Ammon's horn (tissue), 1 donor: ENCODE measurements at places on chromosomes 12 and 14.

DNA sequence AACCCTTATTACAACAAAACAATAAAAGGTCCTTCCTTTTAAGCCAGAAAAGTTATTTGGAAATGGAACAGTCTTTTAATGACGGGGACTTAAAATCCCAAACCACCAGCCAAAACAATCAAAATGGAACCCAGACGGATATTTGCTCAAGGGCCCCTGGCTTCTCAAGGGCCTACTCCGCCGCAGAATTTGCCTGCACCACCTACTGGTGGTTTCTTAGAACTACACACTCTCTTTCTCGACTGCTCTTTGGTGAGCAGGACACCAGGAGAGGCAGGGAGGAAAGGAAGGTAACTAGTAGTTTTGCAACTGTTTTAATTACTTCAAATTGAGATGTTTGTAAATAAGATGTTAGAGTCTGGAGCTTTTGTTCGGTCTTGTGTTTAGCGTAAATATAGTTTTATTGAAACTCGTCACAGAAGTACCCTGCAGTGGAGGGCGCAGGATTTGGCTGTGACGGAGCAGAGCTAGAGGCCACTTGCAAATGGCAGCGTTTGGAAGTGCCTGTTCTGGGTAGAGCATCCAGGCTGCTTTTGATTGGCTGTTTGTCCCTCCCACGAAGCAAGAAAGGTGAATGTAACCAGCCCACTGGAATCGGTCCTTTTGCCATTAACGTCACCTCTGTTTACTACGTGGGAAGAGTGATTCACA is 238.5 kb downstream of the CACNA1C start:
- DNase-seq = no peak

GRCh38 chr12:89225401-89225800 is 126.9 kb downstream of the DUSP6 start:
- no peak for DNase-seq

DNA sequence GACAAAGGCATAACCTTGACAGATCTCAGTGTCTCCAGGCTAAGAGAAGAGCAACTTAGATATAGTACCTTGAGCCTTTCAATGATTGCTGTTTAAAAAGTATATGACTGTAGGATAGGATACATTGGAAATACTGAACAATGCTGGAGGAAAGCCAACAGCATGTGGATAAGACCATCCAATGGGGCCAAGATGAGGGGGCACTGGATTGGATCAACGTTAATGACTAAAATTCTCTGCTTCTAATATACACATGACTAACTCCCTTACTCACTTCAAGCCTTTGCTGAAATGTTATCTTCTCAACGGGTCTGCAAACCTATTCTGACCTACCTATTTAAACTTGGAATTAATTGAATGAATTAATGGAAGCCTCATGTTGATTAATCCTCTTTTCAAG is 354.9 kb downstream of the RAD51B start:
- DNase-seq = no peak

DNA sequence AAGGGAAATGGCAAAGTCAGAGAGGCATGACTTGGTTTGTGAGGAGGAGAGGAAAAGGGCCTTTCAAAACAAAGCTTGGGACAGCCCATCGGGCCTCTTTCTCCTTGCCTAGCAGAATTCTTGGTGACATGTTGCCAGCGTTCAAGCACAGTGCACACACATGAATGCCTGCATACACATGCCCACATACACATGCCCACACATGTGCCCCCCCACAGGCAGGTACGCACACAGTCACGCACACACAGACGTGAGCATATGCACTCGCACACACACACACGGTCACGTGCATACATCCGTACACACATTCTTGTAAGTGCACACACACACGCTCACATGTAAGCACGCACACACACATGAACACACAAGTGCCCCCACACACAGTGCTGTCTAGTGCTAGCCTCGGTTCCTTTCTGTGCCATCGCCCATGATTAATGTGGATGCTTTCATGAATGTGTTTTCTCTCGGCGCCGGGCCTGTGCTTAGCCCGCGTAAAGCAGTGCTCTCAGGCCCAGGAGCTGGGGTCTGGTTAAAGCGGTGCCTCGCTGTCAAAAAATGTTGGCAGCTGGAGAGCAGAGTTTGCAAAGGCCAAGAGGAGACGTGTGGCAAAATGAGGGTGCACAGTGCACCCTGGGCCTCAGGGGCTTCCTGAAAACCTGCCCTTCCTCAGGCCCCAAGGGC is 328.8 kb upstream of the DIO3 start:
- no peak for DNase-seq

DNA sequence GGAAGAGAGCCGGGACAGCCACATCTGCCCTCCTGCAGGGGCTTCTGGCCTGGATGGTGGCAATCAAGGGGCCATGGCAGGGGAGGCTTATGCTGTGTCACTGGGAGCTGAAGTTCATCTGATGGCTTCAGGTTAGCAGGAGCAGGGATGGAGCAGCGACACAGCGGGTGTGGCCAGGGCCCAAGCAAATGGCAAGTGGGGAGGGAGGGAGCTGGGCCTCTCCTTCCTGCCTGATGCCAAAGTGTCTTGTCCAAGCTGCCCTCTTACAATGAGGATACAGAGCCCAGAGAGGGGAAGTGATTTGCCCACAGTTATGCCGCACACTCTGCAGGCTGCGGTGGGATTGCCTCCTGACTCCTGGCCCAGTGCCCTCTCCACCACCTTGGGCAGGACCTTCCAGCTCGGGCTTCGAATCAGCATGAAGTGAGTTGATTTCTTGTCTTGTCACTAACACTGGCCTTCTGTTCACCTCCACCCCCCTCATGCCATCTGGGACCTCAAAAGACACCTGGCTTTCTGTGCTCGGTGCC is 51.3 kb downstream of the IQSEC3 start:
- DNase-seq = no peak

DNA sequence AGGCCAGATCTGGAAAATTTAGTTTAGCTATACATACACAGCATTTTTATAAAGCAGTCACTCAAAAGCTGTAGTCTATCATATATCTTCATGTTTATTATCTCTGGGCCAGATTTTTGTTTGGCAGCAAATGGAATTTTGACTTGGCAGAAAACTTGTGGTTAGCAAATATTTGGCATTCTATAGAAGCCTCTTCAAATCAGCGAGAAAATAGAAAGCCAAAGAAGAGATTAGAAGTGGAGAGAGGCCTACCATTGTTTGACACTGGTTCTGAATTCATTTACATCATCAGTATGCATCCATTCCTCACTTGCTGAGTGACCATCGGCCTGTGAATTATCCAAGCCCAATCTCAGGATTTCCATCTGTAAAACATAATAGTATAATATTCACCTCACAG is 1077.6 kb downstream of the GALC start:
- no peak for DNase-seq

DNA sequence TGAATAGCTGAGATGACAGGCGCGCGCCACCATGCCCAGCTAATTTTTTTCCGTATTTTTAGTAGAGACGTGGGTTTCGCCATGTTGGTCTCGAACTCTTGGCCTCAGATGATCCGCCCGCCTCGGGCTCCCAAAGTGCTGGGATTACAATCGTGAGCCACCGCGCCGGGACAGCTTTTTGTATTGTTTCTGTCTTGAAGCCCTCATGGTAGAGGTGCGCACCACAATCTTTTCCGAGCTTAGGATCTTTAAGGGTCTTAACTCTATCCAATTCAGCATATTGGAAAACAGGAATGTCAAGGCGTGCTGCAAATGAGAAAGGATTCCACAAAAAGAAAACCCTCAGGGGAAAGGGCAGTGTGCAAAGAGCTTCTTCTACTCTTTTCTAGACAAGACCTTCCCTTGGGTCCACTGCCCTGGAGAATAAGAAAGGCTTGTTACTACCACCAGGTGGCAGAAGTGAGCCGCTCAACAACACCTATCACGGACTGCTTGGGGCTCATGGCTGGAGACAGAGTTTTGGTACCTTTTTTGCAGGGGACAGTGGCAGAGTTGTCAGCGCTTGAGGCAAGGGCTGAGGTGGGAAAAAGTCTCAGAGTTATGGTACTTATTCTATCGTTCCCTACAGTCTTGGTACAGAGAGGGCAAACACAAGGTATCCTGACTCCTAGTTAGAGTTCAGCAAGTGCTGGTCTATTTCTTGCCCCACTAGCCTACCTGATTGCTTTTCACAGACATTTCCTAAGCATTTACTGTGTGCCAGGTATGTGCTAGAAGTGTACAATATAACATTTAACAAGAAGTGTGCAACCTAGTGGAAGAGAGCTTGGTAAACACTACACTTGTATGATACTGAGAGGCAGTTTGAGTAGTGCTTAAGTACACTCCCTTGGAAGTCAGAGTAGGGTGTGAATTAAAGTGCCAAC is 16.4 kb upstream of the SP7 start:
- DNase-seq = peak; percentile 94

DNA sequence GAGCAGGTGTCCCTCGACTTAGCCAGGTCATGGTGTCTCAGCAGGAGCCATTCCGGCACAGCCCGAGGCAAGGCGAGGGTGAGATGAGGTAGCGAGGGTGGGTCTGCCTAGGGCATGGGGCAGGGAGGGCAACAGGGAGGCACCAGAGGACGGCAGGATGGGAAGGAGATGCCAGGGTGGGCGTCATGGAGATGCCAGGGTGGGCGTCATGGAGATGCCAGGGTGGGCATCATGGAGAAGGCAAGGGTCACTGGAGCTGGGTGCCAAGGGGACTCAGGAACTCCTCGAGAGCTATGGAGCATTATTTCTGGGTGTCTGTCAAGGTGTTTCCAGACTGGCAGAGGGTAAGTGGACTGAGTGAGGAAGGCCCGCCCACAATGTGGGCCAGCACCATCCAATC is 7.4 kb downstream of the DEGS2 start:
- DNase-seq = no peak

DNA sequence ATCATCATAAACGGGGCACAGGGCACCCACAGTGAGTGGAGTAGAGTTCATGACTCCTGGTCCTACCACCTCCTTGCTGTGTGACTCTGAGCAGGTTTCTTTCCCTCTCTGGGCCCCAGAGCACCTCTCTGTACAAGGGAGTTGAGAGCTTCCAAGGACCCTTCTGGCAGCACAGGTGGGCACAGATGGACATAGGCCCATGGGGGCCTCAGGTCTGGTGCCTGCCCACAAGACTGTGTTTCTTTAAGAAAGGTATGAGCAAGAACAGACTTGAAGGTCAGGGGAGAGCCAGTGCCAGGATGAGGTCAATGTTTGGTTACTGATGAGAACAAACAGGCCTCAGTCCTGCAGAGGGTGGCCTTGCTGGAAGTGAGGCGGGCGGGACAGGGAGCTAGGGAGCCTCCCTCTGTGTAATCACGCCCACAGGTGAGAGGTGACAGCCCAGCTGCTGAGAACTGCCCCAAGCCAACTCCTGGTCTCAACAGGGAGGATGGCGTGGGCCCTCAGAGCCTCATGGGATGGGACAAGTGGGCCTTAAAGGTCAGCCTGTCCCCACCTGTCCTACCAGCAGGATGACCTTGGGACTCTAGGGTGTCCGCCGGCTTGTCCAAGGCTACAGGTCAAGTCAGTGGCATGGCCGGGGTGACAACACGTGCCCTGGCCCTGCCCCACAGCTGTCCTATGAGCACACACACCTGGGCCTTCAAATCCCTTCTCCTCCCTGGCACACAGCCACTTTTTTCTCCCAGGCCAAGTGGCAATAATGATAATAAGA is 49.1 kb downstream of the CCDC85C start:
- no peak for DNase-seq

DNA sequence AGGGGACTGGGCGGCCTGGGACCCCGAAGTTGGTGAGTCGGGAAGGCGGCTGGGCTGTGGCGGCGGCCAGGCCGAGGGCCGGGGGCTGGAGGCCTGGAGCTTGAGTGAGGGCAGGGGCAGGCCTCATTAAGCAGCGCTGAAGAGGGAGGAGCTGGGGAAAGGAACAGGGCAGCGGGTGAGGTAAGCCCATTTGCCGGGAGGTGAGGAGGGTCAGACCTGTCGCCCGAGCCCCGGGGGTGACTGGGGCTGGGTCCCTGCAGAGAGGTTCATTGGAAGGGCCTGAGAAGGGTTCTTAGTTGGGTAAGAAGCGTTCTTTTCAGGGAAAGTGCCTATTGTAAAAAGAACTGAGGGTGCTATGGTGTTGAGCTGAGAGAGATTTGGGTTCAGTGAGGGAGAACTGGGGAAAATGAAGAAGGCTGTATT is 441 bp downstream of the RAB5B start:
- peak; percentile 54 for DNase-seq

- no peak for DNase-seq
Observed at GRCh38 chr12:82414926-82415325, 56.6 kb downstream of the METTL25 start.
